Thoracic aorta (tissue), 2 donors: ENCODE measurements at places on chromosomes 12 and 14. TPM values are rescaled to one million over a fixed set of nuclear protein-coding genes. Genes with fewer than 3 reads are reported as not detected.

- H3K4me1 ChIP-seq = no peaks in the 10 kb centered on the region
- H3K4me3 ChIP-seq = no peak overlapping the region
- H3K36me3 ChIP-seq = no peaks in the 10 kb centered on the region
- DNase-seq = no peak
- H3K27me3 ChIP-seq = no peaks in the 10 kb centered on the region
Observed at GRCh38 chr14:49240383-49240782, 345.8 kb downstream of the RPS29 start.

DNA sequence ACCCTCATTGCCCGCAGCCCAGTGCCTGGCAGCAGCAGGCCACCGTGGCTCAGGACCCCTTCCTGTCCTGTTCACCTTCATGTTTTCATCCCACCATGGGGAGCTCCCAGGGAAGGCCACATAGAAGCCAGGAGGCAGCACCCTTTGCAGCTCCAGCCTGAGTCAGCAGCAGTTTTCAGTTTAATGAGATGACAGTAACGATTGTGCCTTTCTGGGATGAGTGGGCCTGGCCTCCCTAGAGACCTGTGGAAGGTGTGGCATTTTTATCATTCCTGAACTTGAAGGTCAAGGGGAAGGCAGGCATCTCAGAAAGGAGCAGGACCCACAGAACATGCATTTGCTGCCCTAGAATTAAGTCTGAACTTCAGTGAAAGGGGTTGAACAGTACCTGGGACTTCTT is 532.8 kb downstream of the FUT8 start:
- H3K4me3 ChIP-seq = no peak overlapping the region
- H3K4me1 ChIP-seq = no peaks in the 10 kb centered on the region
- no peak overlapping the region for H3K27ac ChIP-seq
- DNase-seq = no peak

Gene KRT1
- total RNA-seq = 3.5 TPM

GRCh38 chr14:85487215-85487614 is 42.7 kb upstream of the FLRT2 start:
- no peak overlapping the region for H3K27ac ChIP-seq
- peak; percentile 2 for DNase-seq
- no peaks in the 10 kb centered on the region for H3K4me1 ChIP-seq
- H3K36me3 ChIP-seq = no peaks in the 10 kb centered on the region
- H3K4me3 ChIP-seq = no peak overlapping the region

DNA sequence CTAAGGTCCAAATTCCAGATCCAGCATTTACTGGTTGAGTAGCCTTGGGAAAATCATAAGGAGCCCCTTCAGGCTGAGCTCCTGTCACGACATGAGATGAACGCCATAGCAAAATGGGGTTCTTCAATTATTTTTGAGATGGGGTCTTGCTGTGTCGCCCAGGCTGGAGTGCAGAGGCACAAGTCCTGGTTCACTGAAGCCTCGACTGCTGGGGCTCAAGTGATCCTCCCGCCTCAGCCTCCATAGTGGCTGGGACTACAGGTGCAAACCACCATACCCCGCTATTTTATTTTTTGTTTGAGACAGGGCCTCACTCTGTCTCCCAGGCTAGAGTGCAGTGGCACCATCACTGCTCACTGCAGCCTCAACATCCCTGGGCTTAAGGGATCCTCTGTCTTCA is 25.7 kb upstream of the GPR68 start:
- H3K27ac ChIP-seq = no peak overlapping the region
- no peak overlapping the region for H3K4me3 ChIP-seq
- H3K36me3 ChIP-seq = no peaks in the 10 kb centered on the region
- no peaks in the 10 kb centered on the region for H3K27me3 ChIP-seq

- H3K36me3 ChIP-seq = no peaks in the 10 kb centered on the region
- H3K27ac ChIP-seq = peak overlapping the region; percentile 92
- peaks cover 28% of the 10 kb centered on the region for H3K4me1 ChIP-seq
- H3K4me3 ChIP-seq = peak overlapping the region; percentile 47
Observed at GRCh38 chr12:119156401-119157044, 22.2 kb upstream of the HSPB8 start.
